ENCODE measurements at places on chromosomes 5 and 9.

GRCh38 chr5:43244823-43245565 lies 53.0 kb downstream of the NIM1K start:
- no peak for DNase-seq

DNA sequence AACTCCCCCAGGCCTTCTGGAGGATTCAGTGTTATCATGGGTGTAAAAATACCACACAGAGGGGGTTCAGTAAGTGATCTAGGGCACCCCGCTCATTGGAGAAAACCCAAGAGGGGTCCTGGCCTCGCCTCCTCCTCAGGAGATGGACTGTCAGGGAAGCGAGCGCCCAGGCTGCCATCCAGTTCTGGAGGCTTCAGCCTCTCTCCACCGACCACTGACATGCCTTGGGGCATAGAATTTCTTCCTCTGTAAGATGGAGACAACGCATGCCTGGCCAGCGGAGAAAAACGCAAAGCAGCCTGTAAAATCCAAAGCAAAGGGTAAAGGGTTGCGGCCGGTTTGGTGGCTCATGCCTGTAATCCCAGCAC lies 165.4 kb downstream of the COL23A1 start:
- DNase-seq: no peak

DNA sequence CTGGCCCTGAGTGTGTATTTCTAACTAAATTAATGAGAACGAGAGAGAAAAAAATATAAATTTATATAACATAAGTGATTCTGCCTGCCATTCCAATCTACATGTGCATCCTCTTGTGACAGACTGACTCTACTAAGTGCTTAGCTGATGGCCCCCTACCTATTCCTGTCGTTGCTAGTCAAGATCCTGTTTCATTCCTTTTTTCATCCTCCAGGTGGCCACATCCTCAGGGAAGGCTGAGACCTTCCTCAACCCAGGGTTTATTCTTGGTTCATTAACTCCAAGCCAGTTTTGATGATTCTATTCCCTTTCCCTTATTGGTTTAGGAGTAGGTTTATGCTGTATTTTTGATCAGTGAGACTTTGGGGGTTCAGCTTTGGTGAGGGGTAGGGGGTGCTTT lies 201.3 kb downstream of the C9orf152 start:
- DNase-seq: no peak

DNA sequence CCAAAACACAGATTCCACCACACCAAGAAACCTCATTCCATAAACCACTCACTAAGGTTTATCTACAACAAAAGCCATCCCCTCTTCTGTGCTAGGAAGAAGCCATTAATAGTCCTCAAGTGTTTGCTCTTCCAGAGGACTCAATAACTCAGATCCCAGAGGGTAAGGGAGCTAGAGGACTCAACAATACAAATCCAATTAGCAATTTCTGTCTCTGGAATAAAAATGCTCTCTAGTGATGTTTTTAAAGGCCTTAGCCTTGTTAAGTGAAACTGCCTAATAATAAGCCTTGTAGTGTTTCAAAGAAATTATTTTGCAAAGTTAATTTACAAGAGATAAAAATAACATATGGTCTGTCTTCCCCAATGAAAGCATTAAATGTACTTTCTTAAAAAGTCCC lies 942.4 kb downstream of the CDH12 start:
- no peak for DNase-seq

- no peak for DNase-seq
These were observed 94.9 kb downstream of the RAD23B start for GRCh38 chr9:107378006-107378405.

- DNase-seq: no peak
These were observed 880.9 kb upstream of the SEMA6A start for GRCh38 chr5:117455236-117456233.

DNA sequence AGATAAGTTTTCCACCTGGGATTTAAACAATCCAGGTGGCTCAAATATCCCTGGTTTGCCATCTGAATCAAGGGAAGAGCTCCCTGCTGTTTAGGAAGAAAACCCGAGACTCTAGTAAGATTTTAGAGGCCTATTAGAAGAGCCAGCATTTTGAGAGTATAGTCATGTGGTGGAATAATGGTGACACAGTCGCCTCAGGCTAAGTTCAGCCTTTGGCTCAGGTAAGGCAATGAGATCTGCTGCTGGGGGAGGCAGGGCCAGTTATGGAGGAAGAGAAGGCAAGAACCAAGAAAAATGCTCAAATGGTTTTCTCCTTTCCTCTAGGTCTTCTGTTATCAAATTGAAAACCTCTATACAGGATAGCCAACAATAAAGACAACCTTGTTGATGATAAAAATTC lies 16.2 kb downstream of the RAD1 start:
- no peak for DNase-seq

DNA sequence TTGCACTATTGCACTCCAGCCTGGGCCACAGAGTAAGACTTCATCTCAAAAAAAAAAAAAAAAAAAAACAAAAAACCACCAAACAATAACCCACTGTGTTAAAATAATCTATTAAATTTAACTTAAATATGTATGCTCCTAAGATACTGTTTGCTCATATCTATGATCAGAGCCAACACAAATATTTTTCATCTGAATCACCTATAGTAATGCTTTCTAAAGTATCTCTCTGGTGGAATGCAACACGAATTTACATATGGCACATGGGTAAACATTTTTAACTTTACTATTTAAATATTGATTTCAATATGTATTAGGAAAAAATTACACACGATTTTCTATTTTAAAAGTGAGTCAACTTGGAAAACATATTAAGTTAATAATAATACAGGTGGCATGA lies 196.4 kb downstream of the RFX3 start:
- no peak for DNase-seq

GRCh38 chr9:130239741-130240241 lies 25.8 kb upstream of the HMCN2 start:
- no peak for DNase-seq

GRCh38 chr9:35616681-35617459 lies 1.3 kb downstream of the CD72 start:
- peak; percentile 6 for DNase-seq

All from amygdala (tissue), 56 donors.